Amygdala (tissue), 56 donors: ENCODE measurements at places on chromosomes 2 and 18.
A peak's percentile ranks its signal among the peaks of the same experiment; 100 is the strongest.

- no peak for DNase-seq
These were observed 3.1 kb upstream of the ARID5A start for GRCh38 chr2:96533292-96534073.

DNA sequence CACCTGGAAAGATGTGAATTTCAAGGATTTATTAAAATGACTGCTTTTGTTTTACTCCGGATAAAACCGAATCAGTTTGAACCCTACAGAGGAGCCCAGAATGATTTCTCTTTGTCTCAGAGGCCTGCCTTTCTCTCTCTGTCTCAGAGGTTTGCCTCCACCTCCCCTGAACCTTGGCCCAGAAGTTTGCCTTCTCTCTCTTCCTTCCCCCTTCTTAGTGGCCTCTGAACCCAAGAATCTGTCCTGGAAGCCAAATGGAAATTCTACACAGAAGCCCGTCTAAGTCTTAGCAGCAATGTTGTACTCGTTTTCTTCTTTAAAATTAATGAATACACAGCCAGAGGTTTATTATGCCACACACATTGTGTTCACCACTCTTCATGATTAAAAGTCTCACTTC lies 200.7 kb downstream of the SOCS6 start:
- DNase-seq, result no peak

- DNase-seq, result no peak
These were observed 1136.9 kb upstream of the TMEFF2 start for GRCh38 chr2:193331676-193332075.

- no peak for DNase-seq
These were observed 147.7 kb downstream of the TRABD2A start for GRCh38 chr2:84732897-84733778.

- peak; percentile 24 for DNase-seq
These were observed 170.5 kb downstream of the FMNL2 start for GRCh38 chr2:152505495-152505906.

DNA sequence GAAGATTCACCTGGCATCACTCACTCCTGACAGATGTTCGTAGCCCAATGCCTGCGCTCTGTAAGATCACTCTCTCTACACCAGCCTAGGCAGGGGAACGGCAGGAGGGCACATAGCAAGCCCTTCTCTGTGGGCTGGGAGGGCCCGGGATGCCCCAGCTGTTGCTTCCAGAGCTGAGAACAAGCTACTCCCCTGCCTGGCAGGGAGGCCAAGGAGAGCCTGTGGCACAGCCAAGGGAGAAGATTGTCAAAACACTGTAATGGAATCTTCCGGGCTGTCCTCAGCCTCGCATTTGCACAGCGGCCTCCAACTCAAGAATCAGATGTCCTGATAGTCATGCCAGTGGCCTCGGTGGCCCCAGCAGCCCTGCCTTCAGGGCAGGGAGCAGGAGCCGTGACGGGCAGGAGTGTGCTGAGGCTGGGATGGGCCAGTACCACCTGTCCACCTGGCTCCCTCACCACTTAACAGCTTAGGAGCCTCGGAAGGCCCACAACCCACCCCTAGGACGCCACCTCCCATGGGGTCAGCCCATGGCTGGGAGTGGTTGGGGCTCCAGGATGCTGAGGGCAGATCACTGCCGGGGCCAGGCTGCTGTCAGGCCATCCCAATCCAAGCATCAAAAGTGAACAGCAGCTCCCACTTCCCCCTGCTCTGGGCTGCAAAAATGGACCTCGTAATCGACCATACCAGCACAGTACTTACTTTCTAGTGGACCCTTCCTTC lies 21.9 kb upstream of the SLC35F6 start:
- no peak for DNase-seq

GRCh38 chr2:185643434-185643833 lies 95.2 kb upstream of the FSIP2 start:
- no peak for DNase-seq

DNA sequence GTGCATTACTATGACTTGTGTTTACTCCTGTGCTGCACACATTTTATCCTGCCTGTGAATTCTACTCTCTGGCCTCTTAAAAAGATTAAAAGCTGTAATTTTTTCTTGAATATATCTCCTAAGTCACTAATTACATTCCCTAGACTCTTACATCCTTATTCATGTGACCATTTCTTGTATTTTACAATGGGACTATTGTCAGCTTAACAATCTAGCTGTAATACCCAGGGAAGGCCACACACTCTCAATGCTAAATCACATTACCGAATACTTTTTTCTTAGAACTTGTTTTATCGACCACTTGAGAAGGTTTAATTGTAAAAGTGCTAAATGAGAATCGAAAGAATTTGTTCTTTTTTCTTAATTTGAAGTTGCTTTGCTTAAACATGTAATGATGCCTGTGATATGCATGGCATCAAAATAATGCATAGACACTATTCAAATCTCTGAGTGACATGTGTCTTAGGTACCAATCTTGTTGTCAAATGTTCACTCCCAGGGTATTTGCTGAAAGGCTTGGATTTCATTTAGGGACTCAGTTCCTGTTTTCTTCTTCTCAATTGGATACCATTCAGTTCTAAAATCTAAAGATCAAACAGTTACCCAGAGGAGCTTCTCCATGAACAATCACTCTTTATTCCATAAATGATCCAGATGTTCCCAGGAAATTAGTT lies 498.5 kb downstream of the DPP10 start:
- no peak for DNase-seq

- DNase-seq, result no peak
These were observed 74.8 kb upstream of the SLC66A3 start for GRCh38 chr2:11080253-11081115.

- DNase-seq, result no peak
These were observed 104.0 kb downstream of the MCFD2 start for GRCh38 chr2:46811379-46812310.

GRCh38 chr2:67613227-67613626 lies 216.1 kb downstream of the ETAA1 start:
- DNase-seq, result no peak

DNA sequence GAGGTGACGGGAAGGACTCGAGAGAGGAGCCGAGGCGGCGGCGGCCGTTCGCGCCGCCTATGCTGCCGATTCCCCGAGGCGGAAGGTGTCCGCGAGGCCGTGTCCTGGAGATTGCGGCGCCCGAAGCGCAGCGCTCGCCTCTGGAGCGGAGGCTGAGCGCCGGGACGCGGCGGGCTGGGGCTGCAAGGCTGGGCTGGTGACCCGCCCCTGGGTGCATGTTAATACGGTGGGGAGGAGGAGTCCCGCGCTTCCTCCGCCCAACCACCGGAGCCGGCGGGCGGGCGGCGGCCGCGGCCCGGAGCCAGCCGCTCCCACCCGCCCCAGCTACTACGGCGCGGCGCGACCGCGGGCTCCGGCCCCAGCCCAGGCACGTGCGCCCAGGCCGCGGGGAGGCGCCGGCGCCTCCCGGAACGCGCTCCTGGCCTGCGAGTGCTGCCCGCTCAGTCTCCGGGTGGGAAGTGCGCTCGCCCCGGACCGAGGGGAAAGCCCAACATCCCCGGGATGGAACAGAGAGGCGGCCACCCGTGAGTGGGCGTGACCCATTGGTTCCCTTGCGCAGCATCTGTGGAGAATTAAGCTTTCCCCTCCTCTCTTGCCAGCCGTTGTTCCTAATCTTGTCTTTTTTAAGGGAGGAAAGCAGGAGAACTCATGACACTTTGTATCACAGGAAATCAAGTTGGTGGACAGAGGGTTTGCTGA lies at the start of gene DLGAP1:
Gene DLGAP1, minus strand, starts transcription at position 195 of the 699 bp plus-strand sequence.
- peak; percentile 41 for DNase-seq

DNA sequence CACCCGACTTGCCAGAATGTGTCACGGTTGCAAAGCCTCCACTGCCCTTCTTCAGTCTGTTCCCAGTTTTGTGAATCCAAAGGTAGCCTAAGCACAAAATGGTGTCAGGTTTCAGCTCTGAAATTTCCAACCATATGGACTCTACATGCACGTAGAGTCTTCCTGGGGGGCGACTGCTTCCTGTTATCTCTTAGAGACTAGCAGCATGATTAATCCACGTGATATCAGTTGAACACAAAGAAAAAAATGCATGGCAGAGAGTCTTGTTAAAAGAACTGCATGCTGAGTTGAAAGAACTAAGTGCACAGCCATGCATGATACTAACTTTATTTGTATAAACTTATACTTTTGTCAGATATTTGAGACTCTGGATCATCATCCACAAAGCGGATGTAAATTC lies 404.4 kb downstream of the SOCS6 start:
- DNase-seq, result no peak

- no peak for DNase-seq
These were observed 94.8 kb upstream of the ARL5A start for GRCh38 chr2:151922845-151923666.

GRCh38 chr18:79634186-79634585 lies 45.4 kb upstream of the CTDP1 start:
- DNase-seq, result no peak

DNA sequence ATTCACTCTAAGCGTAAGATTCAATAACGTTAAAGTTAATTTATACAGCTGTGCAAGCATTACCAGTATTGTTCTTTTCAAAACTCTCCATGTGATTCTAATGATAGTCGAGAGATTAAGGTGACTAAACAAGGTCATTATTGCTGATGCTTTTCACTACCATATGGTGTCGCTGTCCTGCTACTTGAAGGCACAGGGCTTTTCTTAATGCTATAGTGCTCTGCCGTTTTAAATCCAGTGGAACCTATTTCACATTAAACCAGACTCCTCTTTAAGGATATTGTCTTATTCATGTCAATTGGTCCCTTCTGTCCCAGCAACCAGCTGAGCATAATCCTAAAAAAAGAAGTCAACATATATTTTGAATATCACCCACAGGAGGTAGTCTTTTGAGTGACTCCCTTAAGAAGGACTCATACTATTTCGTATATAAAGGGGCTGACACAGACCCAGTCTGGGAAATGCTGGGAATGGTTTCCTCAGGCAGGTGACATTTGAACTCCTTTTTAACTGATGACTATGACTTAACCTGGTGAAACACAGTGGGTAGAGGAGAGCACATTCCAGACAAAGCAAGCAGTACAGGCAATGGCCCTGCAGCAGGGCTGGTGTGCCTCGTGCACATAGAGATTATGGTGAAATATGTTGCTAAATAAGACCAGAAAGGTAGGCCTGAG lies 53.9 kb upstream of the CYTIP start:
- DNase-seq, result no peak

GRCh38 chr2:226445216-226445861 lies 354.3 kb downstream of the IRS1 start:
- DNase-seq, result no peak

- DNase-seq, result no peak
These were observed 44.8 kb downstream of the CHMP3 start for GRCh38 chr2:86518481-86518880.

DNA sequence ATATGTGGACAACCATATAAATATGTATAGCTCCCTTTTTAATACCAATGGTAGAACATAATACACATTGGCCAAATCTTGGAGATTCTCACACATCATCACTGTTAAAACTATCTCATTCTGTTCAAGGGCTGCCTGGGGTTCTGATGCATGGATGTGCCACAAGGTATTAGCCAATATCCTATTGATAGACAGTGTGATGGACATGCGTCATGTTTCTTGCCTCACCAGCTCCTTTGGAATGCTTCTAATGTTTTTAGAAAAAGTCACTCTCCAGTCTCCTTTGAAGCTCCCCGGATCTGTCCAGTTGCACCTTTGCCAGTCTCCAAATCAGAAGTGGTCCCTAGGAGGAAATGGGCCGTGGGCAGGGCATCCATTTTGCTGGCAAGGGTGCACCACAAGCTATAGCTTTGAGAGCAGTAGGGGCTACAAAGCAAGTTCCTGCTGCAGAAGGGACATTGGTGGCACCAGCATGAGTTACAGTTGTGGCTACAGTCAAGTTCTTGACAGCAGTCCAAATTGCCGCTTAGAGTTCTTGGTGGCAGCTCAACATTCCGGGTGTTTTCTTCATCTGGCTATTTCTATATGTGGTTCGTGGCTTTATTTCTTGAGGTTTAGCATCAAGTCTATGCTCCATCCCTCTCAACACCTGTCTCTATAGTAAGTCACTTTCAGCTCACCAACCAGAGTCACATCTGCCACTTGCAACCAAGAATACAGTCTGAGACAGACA lies 25.1 kb upstream of the ATRAID start:
- DNase-seq, result no peak

DNA sequence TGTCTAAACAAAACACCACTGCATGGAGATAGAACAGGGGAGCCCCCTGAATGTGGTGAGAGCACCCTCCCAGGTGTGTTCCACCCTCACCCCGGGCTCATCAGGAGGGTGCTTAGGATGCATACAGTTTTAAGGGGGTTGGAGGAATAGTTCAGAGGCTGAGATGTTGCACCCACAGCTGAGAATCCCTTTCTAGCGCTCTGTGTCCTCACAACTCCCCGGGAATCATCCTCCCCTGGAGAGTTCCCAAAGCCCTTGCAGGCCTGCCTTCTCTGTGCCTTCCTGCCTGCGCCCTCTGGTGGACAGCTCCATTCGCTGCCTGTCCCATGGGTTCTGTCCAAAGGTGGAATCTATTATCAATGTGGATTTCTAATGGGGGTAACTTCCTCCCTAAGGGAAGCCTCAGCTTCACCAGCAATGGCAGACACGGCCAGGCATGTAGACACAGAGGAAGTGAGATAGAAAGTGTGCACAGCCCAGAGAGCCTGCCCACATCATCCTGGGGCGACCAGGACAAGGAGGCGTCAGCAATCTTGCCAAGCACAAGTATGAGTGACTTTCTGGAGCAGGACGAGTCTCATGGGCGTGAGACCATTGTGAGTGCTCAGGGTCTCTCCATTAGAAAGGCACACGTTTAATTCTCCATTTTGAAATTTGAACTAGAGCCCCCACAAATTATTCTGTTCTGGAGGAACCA lies 1.2 kb upstream of the UGT1A5 start:
- DNase-seq, result peak; percentile 44

GRCh38 chr2:237819231-237819630 lies 20.7 kb downstream of the RBM44 start:
- no peak for DNase-seq

DNA sequence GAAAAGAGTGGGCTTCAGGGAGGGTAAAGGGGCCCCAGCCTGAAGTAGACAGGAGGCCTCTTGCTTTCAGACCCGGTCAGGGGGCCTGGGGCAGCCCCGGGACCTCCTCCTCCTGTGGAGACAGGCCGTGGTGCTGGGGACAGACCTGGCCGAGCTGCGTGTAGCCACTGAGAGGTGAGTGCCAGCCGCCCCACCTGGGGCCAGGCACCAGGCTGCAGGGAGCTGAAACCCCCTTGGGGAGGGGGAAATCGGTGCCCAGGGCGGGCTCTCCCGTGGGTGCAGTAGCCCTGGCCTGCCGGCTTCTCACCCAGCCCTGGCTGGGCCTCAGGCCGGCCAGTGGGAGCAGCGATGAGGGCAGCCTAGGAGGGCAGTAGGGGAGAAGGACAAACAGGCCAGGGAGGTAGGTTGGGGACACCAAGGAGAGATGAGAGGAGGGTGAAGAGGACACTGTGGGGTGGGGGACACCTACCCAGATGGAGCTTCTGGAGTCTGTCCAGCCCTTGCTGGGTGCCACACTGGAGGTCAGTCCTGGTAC lies 24.0 kb downstream of the CROCC2 start:
- no peak for DNase-seq

DNA sequence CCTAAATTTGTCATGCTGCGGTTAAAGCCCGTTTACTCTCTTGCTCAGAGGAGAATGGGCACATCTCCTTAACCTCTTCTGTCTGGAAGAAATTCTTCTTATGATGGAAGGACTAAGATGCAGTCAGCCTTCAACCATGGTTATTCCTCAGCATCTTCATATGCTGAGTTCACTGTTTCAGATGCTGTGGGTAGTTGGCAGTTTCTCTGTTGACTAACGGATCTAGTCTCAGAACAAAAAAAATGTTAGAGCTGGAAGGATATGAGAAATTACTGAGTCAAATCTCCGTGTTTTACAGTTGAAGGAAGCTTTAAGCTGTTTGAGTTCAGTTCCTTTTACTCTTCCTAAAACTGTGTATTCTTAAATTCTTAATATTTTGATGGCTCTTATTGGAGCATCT lies 43.6 kb upstream of the PGAP1 start:
- no peak for DNase-seq

- no peak for DNase-seq
These were observed 18.6 kb downstream of the ST6GAL2 start for GRCh38 chr2:106867196-106867953.
